ENCODE measurements at places on chromosomes 12 and 14. TPM values are rescaled to one million over a fixed set of nuclear protein-coding genes. Genes with fewer than 3 reads are reported as not detected.

- H3K4me1 ChIP-seq = no peaks in the 10 kb centered on the region
- H3K27ac ChIP-seq = no peak overlapping the region
- peaks cover 8% of the 10 kb centered on the region for H3K27me3 ChIP-seq
- H3K36me3 ChIP-seq = no peaks in the 10 kb centered on the region
- no peak overlapping the region for H3K4me3 ChIP-seq
These were observed 73.6 kb downstream of the TMTC1 start for GRCh38 chr12:29710104-29710503.

GRCh38 chr14:51726166-51726899, 74.6 kb downstream of the FRMD6 start:
- no peaks in the 10 kb centered on the region for H3K27me3 ChIP-seq
- peaks cover 4% of the 10 kb centered on the region for H3K4me1 ChIP-seq
- H3K4me3 ChIP-seq = no peak overlapping the region

DNA sequence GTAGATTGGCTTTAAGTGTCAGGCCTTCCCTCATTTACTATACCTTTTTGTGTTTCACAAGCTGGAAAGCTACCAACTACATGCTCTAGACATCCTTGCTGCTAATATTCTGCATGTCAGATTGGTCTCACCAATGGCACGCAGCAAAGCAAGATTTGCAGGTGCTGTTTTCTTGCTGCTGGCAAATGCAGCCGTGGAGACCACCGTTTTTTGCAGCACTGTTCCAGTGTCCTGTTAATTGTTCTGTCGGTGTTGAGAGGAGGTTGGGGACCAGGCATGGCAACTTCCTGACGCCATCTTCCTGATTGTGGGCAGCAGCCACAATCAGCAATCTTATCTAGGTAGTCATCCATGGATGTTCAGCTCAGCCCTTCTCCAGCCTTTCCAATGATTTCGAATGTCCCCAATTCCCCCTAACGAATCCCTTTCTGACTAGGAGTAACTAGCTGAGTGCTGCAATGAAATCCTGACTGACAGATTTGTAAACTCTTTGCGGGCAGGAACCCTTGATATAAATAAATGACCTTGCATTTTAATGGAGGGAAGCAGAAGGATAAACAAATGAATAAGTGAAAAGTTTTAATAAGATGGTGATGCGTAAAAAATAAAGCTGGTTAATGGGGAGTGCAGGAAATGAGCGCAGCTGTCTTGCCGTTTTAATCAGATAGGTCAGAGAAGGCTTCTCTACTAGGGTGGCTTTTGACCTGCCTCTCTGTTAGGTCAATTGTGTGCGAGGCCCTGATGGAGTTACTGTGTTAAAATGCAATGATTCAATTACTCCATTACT, 574 bp upstream of the CRADD start:
- H3K4me3 ChIP-seq = peak overlapping the region; percentile 93
- peaks cover 1% of the 10 kb centered on the region for H3K36me3 ChIP-seq
- H3K27me3 ChIP-seq = peaks cover 12% of the 10 kb centered on the region

- H3K36me3 ChIP-seq = peaks cover 1% of the 10 kb centered on the region
- DNase-seq = no peak
- H3K27ac ChIP-seq = no peak overlapping the region
- H3K4me1 ChIP-seq = peaks cover 55% of the 10 kb centered on the region
- H3K27me3 ChIP-seq = no peaks in the 10 kb centered on the region
- no peak overlapping the region for H3K4me3 ChIP-seq
These were observed 236.1 kb upstream of the PLEKHG7 start for GRCh38 chr12:92466391-92467305.

- H3K4me3 ChIP-seq = no peak overlapping the region
- H3K4me1 ChIP-seq = no peaks in the 10 kb centered on the region
- H3K36me3 ChIP-seq = no peaks in the 10 kb centered on the region
- no peak for DNase-seq
These were observed 188.3 kb downstream of the GXYLT1 start for GRCh38 chr12:41956353-41956752.

DNA sequence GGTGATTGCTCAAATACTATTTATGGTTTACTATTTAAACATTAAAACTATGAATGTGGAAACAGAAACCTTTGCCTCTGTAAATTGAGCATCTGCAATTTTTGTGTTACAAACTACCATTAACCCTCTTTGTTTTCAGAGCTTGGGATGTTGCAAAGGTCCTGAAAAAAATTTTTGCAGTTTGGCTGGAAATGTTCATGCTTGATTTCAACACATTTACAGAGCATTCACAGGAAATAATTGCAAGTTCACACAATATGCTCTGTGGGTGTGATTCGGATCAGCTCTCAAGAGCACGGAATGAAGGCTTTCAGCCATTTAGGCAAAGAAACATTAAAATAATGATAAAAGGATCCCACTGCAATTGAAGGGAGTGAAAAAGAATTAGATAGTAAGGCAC, 232.9 kb downstream of the ATP23 start:
- no peak overlapping the region for H3K27ac ChIP-seq
- no peak for DNase-seq
- peaks cover 23% of the 10 kb centered on the region for H3K27me3 ChIP-seq

Gene TROAP
- total RNA-seq = 77.9 TPM

DNA sequence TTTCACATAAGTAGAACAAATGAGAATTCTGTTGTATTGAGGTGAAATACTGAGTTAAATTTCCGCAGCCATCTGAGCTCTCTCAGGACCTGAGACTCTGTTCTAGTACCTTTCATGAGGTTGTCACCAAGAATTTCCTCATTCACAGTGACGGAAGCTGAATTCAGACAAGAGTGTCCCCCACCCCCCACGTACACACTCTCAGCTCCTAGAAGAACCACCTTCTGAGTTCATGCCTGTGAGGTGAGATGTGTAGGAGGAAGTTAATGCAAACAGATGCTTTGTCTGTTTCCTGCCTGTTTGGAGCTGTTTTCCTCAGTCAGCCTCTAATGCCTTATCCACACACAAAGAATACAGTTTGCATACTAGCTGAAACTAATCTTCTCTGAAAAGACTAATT, 18.2 kb downstream of the BICDL1 start:
- H3K27ac ChIP-seq = peak overlapping the region; percentile 99
- H3K4me1 ChIP-seq = peaks cover 92% of the 10 kb centered on the region
- peaks cover 44% of the 10 kb centered on the region for H3K36me3 ChIP-seq

DNA sequence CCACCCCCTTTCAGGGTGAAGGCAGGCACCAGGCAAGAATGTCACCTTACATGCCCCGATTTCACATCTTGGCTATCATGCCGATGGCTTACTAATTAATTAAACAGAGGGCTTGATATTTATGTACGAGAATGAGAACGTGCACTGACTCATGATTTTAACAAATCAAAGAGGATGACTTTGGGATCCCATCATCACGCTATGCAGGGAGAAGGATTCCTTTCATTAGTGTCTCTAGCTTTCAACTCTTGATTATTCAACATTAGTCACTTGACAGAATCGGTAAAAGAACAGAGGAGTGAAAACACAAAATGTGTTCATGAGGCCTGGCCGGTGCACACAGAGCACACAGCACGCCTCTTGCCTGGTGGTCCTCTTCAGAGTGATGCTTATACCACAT, 80.6 kb downstream of the PRKAB1 start:
- no peak overlapping the region for H3K4me3 ChIP-seq
- H3K27ac ChIP-seq = no peak overlapping the region
- H3K36me3 ChIP-seq = peaks cover 40% of the 10 kb centered on the region
- no peaks in the 10 kb centered on the region for H3K4me1 ChIP-seq
- no peak for DNase-seq

DNA sequence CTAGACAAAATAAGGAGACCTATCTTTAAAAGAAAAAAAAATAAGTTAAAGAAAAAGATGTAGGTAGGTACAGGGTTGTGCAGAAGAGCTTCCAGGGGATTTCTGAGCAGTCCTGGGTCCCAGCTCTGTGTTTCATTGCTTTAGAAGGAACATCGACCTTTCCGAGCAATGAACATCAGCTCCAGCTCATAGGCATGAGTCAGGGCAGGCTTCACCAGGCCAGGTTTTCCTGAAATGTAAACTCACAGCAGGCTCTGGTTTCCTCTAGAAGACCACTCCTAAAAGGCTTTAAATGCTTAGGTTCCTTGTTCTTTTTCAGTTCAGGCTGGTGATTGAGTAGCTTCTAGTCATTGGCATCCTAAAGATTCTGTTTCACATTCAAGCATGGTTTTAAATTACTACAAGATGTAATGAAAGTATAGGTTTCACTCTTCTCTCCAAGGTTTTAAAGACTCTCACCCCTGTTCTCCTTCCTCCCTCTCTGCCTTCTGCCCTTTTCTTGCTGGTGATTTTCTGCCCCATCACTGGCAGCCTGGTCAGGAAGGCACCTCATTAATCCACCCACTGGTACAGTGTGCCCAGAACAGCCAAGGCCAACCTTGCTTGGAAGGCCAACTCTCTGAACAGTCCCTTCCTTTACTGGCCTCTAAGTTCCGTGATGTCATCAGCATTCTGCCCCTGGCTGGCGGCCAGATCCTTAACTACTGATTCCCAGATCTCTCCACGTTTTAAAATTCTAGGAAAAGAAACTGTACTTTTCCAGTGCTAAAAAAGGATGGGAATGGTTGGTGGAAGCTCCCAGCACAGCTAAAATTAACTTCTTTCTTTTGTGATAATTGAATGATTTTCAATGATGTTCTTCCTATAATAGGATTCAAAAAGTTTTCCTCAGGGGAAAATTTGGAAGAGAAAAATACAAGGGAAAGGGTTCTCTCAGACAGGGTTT, 109.4 kb upstream of the HIF1A start:
- peaks cover 5% of the 10 kb centered on the region for H3K36me3 ChIP-seq
- H3K4me3 ChIP-seq = no peak overlapping the region
- DNase-seq = no peak
- H3K27ac ChIP-seq = no peak overlapping the region
- H3K4me1 ChIP-seq = peaks cover 33% of the 10 kb centered on the region

Gene GLIPR1L1
- total RNA-seq = not detected

DNA sequence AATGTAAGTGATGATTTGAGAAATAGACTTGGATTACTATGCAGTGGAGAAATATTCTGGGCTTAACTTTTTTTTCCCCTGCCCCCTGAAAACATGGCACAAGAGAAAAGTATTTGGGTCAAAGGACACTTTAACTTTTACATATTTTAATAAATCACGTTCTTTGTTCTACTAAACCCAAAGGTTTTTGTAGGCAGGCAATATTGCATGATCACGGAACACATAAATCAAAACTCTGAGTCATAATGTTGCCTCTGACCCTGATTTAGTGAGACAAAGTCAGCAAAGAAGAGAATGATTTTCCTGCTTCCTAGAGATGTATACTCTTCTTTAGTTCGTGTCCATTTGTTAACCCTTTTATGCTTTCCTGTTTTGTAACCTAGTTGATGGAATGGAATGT, 38.0 kb downstream of the ABCD2 start:
- H3K4me1 ChIP-seq = peaks cover 4% of the 10 kb centered on the region
- H3K27ac ChIP-seq = no peak overlapping the region
- H3K4me3 ChIP-seq = no peak overlapping the region
- DNase-seq = no peak
- no peaks in the 10 kb centered on the region for H3K27me3 ChIP-seq

GRCh38 chr14:62908506-62908905, 136.8 kb downstream of the KCNH5 start:
- H3K36me3 ChIP-seq = no peaks in the 10 kb centered on the region
- no peak for DNase-seq
- H3K4me3 ChIP-seq = no peak overlapping the region
- no peak overlapping the region for H3K27ac ChIP-seq
- no peaks in the 10 kb centered on the region for H3K4me1 ChIP-seq
- H3K27me3 ChIP-seq = no peaks in the 10 kb centered on the region

DNA sequence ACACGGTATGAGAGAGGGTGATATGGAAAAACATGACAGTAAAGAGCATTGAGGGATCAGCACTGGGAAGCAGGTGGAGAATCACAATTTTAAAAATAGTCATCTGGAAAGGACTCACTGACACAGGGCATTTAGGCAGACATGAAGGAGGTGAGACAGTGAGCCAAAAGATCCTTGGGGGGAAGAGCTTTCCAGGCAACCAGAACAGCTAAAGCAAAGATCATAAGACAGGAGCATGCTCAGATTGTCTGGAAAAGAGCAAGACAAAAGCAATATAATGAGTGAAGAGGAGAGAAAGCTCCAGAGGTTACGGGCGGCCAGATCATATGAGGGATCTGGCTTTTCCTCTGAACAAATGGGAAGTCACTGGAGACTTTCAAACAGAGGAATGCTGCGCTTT, 63.9 kb downstream of the DENND5B start:
- no peak overlapping the region for H3K27ac ChIP-seq
- H3K36me3 ChIP-seq = no peaks in the 10 kb centered on the region
- no peak for DNase-seq
- H3K4me1 ChIP-seq = no peaks in the 10 kb centered on the region

DNA sequence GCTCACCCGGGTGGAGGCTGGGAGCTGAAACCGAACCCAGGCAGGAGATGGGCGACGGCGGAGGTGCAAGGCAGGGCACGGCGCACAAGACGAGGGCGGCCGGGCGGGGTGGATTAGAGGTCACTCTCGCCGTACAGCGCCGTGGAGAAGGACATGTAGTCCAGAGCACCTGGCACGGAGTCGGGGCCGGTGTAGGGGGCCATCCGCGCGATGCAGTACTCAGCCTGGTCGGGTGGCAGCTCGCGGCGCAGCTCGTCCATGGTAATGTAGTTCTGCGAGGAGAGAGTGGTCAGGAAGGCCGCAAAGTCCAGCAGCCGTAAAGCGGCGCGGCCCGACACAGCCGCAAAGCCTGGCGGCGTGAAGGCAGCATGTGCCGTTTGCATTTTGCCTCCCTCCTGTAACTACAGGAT, 81.9 kb upstream of the ZFP36L1 start:
- H3K4me3 ChIP-seq = no peak overlapping the region
- H3K27me3 ChIP-seq = no peaks in the 10 kb centered on the region
- no peak for DNase-seq
- no peak overlapping the region for H3K27ac ChIP-seq
- H3K36me3 ChIP-seq = peaks cover 20% of the 10 kb centered on the region

- no peaks in the 10 kb centered on the region for H3K36me3 ChIP-seq
- H3K4me1 ChIP-seq = no peaks in the 10 kb centered on the region
- H3K27me3 ChIP-seq = no peaks in the 10 kb centered on the region
- no peak overlapping the region for H3K4me3 ChIP-seq
- DNase-seq = no peak
These were observed 267.6 kb upstream of the SFSWAP start for GRCh38 chr12:131443019-131444000.

- peak overlapping the region; percentile 22 for H3K27ac ChIP-seq
- no peak for DNase-seq
- peaks cover 27% of the 10 kb centered on the region for H3K4me1 ChIP-seq
- H3K27me3 ChIP-seq = peaks cover 91% of the 10 kb centered on the region
These were observed 2.6 kb upstream of the GSC start for GRCh38 chr14:94772548-94772947.

Gene SAMD15
- total RNA-seq = 0.76 TPM

GRCh38 chr14:89493406-89493805, 76.4 kb upstream of the FOXN3 start:
- no peak for DNase-seq
- H3K36me3 ChIP-seq = peaks cover 3% of the 10 kb centered on the region
- H3K27ac ChIP-seq = no peak overlapping the region
- H3K4me1 ChIP-seq = peaks cover 35% of the 10 kb centered on the region
- no peak overlapping the region for H3K4me3 ChIP-seq

Measured in activated T-cell treated with anti-CD3 and anti-CD28 coated beads, Interleukin-2, amount 50 U/mL, for 72 hours (primary cell).